ENCODE measurements at places on chromosomes 2 and 18. TPM values are rescaled to one million over a fixed set of nuclear protein-coding genes. Genes with fewer than 3 reads are reported as not detected.
A peak's percentile ranks its signal among the peaks of the same experiment; 100 is the strongest.

LYG2 gene
- not detected for total RNA-seq

EFHD1 gene
- total RNA-seq, result 0.66 TPM

GPR148 gene
- total RNA-seq, result not detected

RTP5 gene
- total RNA-seq, result not detected

PXDN gene
- total RNA-seq, result 310 TPM

SNORC gene
- total RNA-seq, result 0.32 TPM

DNA sequence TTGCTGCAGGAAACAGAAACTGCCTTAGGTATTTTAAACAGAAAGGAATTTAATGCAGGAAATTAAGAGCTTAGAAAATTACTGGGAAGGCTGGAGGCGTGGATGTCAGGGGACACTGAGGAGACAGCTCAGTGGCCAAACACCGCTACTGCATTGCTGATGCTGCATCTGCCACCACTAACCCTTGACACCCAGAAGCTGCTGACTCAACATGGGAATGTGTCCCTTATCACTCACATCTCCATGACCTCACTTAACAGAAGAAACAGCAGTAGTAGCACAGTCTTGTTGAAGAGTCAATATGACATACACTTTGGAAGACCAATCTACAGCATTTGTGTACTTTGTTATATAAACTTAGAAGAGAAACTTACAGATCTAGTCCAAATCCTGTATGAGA lies 906.1 kb downstream of the SLC4A3 start:
- no peaks in the 10 kb centered on the region for H3K27me3 ChIP-seq
- H3K4me3 ChIP-seq, result no peak overlapping the region
- H3K4me1 ChIP-seq, result no peaks in the 10 kb centered on the region
- DNase-seq, result no peak

- H3K4me1 ChIP-seq, result peaks cover 23% of the 10 kb centered on the region
- peaks cover 8% of the 10 kb centered on the region for H3K36me3 ChIP-seq
- H3K4me3 ChIP-seq, result no peak overlapping the region
- no peak overlapping the region for H3K27ac ChIP-seq
Observed at GRCh38 chr2:238162846-238163441, 4.2 kb downstream of the ERFE start.

DNA sequence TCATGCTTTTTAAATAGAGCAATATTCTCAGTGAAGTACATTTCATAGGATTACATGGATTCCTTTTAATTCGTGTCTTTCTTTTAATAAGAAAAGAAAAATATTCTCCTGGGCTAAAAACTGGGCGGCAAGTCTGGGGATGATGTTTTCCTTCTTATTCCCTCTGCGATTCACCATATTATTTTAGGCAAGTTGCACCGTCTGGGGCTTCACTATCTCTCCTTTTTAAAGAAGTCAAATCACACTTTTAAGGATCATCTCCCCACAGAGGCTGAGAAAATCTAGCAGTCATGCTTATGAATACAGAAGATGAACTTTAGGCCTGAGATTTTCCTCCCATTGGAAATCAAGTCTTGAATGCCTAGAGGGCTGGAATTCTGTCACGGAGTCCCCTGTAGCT lies 104.1 kb downstream of the COPS8 start:
- no peak overlapping the region for H3K4me3 ChIP-seq
- H3K27me3 ChIP-seq, result no peaks in the 10 kb centered on the region
- no peak for DNase-seq
- H3K4me1 ChIP-seq, result peaks cover 9% of the 10 kb centered on the region
- H3K27ac ChIP-seq, result no peak overlapping the region

- H3K4me1 ChIP-seq, result no peaks in the 10 kb centered on the region
- no peak overlapping the region for H3K4me3 ChIP-seq
- H3K36me3 ChIP-seq, result no peaks in the 10 kb centered on the region
- no peak for DNase-seq
- H3K27me3 ChIP-seq, result no peaks in the 10 kb centered on the region
Observed at GRCh38 chr18:38539371-38539770, 973.8 kb upstream of the CELF4 start.

DNA sequence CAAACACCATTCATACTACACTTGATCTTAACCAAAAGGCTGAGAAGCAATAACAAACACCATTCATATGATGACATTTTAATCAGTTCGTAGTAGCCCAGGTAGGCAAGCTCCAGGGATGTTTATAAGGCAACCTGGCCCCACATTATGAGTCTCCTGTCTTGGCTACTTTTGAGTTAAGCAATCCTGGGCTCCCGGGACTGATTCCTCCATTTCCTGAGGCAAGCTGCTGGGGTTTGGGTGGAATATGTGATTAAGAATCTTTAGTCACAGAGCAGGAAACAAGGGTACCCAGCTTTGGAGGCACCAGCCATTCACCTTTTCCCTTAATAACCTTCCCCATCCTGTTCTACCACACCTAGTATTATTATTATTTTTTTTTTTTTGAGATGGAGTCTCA lies 24.5 kb upstream of the SPRED2 start:
- no peaks in the 10 kb centered on the region for H3K36me3 ChIP-seq
- H3K27ac ChIP-seq, result no peak overlapping the region
- H3K27me3 ChIP-seq, result no peaks in the 10 kb centered on the region
- no peak overlapping the region for H3K4me3 ChIP-seq
- H3K4me1 ChIP-seq, result no peaks in the 10 kb centered on the region

DNA sequence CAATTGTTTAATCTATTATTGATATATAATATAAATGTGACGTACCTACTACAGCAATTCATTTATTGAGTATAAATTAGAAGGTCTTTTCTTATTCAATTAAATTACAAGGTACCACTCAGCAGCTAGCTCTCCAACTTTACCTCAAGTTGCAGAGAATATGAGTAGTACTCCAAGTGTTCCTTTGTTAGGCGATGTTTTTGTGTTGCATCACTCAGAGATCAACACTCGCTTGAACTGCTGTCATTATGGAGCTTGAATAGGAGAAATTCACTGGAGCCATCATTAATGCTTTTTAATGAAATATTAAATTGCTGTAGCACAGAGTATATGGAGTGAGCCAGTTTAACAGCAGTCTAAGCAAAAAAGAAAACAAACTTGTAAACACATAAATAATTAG lies 320.0 kb downstream of the FSIP2 start:
- no peaks in the 10 kb centered on the region for H3K4me1 ChIP-seq
- no peaks in the 10 kb centered on the region for H3K27me3 ChIP-seq
- H3K27ac ChIP-seq, result no peak overlapping the region
- no peak for DNase-seq
- H3K36me3 ChIP-seq, result no peaks in the 10 kb centered on the region

- H3K27ac ChIP-seq, result no peak overlapping the region
- no peaks in the 10 kb centered on the region for H3K36me3 ChIP-seq
- DNase-seq, result peak; percentile 37
- H3K4me3 ChIP-seq, result no peak overlapping the region
- H3K4me1 ChIP-seq, result peaks cover 20% of the 10 kb centered on the region
Observed at GRCh38 chr2:60707750-60708371, 48.2 kb upstream of the PAPOLG start.

DNA sequence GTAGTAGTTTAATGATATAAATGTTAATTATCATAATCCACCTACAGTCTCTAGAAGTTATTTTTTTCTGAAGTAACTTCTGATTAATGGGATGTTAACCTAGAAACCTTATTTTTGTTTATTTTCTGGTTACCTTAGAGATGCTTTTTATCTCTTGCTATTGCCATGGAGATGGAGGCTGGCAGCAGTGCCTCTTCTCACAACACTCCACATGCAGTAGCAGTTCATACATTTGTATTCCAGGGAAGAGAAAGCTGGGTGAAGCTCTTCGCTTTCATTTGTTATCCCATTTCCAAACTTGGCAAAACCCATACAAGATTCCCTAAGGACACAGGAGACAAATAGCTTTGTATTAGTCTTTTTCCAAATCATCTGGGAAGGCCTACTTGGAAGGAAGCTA lies 1794.1 kb upstream of the LRRTM1 start:
- no peaks in the 10 kb centered on the region for H3K4me1 ChIP-seq
- no peaks in the 10 kb centered on the region for H3K27me3 ChIP-seq
- no peak overlapping the region for H3K4me3 ChIP-seq
- no peak overlapping the region for H3K27ac ChIP-seq

DNA sequence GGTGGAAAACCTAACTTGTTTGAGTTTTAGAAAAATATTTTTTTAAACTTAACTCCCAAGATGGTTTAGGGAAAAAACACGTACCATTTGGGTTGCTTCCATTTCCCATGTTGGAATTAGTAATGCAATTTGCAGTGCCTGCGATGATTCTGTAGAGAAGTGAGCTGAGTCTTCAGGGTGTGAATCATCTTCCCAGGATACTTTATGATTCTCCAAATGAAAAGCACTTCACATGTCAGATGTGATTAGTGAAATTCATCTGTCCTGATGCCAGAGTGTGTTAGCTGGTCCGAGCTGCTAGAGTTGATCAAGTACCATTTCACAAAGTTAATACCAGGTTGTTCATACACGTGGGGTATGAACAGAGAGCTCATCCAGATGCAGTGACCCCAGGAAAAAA lies 59.1 kb downstream of the ACOXL start:
- DNase-seq, result no peak
- H3K4me3 ChIP-seq, result no peak overlapping the region
- H3K36me3 ChIP-seq, result no peaks in the 10 kb centered on the region
- no peak overlapping the region for H3K27ac ChIP-seq
- H3K4me1 ChIP-seq, result no peaks in the 10 kb centered on the region
- H3K27me3 ChIP-seq, result peaks cover 29% of the 10 kb centered on the region

DNA sequence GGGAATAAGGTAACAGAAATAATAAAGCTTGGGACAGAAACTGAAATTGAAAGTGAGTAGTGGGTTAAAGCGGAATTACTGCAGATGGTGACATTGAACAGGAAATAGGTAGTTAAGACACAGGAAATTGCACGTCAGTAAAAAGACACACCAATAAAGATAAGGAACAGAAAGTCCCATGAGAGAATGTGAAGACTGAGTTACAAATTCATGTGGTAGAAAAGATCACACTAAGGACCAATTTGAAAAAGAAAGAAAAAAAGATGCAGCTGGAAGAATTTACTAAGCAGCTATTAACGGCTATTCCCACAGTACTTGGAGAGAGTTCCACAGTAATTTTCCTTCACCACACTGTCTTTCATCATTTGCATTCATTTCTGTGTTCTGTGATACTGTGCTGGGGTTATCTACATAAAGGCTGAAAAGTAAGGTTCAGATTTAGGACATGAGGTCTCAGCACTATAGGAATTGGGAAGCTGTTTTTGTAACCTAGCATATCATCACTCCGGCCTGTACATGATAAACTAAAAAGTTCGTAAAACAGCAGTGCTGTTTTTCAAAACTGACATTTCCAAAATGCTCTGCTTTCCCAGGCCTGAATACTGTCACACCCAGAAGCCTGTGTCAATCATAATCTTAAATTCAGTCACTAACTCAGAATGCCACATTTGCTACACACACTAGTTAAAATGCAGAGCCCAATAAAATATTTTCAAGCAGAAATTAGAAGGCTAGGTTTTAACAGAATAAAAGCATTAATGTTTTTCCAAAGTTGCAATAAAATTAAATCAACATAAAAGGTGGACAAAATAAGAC lies 42.9 kb downstream of the SRBD1 start:
- DNase-seq, result no peak
- peaks cover 3% of the 10 kb centered on the region for H3K36me3 ChIP-seq
- no peak overlapping the region for H3K4me3 ChIP-seq
- H3K27me3 ChIP-seq, result no peaks in the 10 kb centered on the region
- no peak overlapping the region for H3K27ac ChIP-seq
- peaks cover 4% of the 10 kb centered on the region for H3K4me1 ChIP-seq

DNA sequence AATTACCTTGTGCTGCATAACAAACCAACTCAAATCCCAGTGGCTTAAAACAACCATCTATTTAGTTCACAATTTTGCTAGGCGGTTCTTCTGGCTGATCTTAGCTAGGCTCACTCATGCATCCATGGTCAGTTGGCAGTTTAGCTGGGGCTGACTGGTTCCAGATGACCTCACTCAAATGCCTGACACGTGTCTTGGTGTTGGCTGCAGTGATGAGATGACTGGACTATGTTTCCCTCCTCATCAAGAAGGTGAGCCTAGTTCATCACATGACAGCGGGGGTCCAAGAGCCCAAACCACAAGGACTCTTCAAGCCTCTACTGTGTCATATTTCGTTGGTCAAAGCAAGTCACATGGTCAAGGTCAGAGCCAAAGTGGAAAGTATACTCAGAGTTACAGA lies 42.7 kb upstream of the ACTR3 start:
- no peaks in the 10 kb centered on the region for H3K36me3 ChIP-seq
- H3K4me1 ChIP-seq, result no peaks in the 10 kb centered on the region
- H3K4me3 ChIP-seq, result no peak overlapping the region
- H3K27me3 ChIP-seq, result no peaks in the 10 kb centered on the region

DNA sequence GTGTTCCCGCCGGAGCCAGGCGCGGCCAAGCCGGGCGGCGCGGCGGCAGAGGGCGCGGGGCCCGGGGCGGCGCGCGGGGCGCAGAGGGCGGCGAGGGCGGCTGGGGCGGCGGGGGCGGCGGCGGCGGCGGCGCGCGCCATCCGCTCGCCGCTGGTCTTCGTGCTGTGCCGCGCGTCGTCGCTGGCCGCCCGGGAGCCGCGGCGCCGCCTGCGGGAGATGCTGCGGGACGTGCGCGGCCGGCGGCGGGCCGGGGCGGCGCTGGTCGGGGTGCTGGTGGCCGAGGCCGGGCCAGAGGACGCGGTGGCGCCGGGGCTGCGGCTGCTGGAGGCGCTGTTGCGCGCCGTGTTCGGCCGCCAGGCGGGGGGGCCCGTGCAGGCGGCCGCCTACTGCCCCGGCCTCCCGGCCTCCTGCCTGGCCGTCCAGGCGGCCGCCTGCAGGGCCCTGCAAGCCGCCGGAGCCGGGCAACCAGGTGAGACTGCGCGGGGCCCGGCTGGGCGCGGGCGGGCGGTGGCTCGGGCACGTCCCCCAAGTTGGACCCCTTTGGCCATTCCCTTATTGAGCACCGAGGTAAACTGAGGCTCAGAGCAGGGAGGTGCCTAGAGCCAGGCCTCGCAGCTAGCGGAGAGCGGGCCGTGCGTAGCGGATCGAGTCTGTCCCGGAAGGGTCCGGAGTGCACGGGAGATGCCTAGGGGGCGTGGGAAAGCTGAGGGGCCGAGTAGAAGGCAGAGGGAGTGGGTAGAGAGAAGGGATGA lies 584 bp downstream of the C2orf72 start:
- peaks cover 68% of the 10 kb centered on the region for H3K27me3 ChIP-seq
- H3K36me3 ChIP-seq, result no peaks in the 10 kb centered on the region
- H3K4me3 ChIP-seq, result peak overlapping the region; percentile 27
- no peak for DNase-seq
- no peak overlapping the region for H3K27ac ChIP-seq

DNA sequence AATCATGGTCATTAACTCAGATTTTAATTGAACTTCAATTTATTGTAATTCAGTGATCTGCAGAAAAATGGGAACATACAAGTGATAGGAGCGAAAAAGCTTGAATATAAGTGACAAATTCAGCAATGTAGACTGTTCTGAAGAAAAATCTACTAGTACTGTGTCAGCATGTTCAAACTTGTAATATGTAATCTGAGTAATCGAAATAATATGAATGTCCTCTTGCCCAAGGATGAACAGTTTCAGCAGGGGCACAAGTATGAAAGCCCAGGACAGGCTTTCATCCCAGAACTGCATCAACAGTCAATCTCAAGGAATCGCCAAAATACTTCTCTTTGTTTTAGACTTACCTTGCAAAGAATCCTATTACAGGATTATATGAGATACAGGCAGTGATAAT lies 1110.5 kb downstream of the LRP1B start:
- H3K4me3 ChIP-seq, result no peak overlapping the region
- no peaks in the 10 kb centered on the region for H3K27me3 ChIP-seq
- DNase-seq, result no peak
- no peaks in the 10 kb centered on the region for H3K36me3 ChIP-seq
- H3K27ac ChIP-seq, result peak overlapping the region; percentile 53
- H3K4me1 ChIP-seq, result peaks cover 6% of the 10 kb centered on the region

Data from SJSA1 (cell line).